ENCODE measurements at places on chromosomes 3 and 15.
A peak's percentile ranks its signal among the peaks of the same experiment; 100 is the strongest.

DNA sequence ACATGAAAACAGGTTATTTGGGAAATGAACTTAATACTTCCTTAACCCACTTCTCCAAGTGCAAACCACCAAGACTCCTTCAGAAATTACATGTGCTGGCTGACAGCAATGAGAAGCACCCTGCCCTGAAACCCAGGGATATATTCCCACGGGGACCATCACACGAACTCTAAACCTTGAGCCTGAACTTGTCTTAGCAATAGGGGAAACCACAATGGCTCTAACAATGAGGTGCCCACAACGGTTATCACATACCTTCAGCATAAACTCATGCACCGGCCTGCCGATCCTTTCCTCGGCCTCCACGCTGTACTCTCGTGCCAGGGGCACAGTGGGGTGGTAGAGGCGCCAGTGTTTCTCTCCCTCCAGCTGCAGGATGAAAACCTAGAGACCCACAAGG lies 13.4 kb downstream of the RIOX2 start:
- no peak for DNase-seq

DNA sequence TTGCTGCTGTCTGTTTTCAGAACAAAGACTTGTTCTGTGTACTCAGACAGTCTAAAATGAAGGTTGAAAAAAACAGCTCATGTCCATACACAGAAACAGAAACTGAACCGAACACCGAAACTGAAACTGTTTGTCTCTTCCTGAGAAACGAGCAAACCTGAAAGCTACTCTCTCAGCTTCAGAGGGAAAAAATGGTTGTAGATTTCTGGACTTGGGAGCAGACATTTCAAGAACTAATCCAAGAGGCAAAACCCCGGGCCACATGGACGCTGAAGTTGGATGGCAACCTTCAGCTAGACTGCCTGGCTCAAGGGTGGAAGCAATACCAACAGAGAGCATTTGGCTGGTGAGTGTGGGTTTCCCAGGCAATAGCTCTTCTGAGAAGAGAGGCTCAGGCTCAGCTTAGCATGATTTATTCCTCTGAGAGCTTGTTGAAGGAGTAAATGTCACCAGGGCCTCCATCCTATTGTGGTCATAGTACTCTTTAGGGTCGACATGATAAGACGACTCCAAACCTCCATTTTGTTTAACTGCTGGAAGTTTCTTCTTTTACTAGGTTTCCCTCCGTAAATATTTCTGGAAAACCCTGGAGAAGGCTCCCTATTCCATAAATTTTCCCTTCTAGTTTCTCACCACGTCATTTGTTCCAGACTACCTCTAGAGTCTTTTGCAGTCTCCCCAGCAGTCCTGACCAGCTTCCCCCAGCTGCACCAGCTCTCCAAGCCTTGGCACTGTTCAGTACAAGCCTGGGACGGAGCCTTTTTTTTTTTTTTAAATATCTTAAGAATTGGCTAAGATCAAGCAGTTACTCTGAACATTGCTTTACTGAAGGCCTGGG lies at the start of gene RTP4:
RTP4 (plus strand) TSS at position 135 of the 838 bp plus-strand sequence; CDS start at position 192, 57 bp downstream.
- DNase-seq, result peak; percentile 83

DNA sequence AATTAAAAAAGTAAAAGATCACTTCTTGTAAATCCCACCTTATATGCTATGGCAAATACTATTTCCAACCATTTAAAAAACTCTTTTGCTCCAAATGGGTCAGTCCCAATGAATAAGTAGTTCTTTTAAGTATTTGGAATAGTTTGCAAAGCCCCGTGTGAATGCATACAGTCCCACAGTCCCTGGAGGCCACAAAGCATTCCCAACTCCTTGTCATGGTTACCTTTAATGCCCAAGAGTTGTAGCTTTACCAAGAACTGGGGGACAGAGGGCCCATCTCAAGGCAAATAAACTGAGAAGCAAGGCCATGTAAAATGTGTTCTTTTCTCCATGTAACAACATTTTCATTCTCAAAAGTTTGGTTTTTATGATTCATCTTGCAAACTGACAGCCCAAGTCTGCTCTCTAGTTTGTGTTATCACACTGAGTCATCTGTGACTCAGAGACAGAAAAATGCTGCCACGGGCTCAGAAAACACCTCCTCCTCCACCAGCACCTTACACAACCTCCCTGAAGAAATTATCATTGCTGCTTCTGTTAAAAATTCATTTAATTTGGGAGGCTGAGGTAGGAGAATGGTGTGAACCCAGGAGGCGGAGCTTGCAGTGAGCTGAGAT lies 336.2 kb downstream of the ERC2 start:
- DNase-seq, result peak; percentile 76

GRCh38 chr15:33402600-33402999 lies 91.8 kb downstream of the RYR3 start:
- no peak for DNase-seq

DNA sequence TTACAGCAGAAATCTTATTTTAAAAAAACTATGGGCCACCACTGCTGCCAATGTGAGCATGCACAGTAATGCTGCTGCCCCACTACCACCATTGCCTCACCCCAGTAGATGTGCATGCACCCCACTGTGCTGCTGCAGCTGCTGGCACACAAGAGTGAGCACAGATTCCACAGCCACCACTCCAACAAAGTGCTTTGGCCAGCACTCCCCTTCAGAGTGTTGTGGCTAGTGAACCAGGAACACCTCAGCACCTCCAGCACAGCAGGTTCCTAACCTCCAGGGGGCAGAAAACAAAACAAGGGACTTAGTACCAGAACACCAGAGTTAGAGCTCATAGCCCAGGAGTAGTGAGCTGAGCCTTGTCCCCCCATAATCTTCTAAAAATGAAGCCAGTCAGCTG lies 629.6 kb downstream of the PYDC2 start:
- DNase-seq, result no peak

GRCh38 chr3:195708626-195709481 lies 11.9 kb upstream of the MUC20 start:
- DNase-seq, result no peak

- DNase-seq, result no peak
Measured at GRCh38 chr15:85571780-85572179, 191.4 kb downstream of the AKAP13 start.
